Cerebellar nuclear complex (tissue), 1 donor: ENCODE measurements at places on chromosomes 7 and 10.

- no peak for DNase-seq
Measured at GRCh38 chr10:62853710-62854109, 37.5 kb upstream of the EGR2 start.

DNA sequence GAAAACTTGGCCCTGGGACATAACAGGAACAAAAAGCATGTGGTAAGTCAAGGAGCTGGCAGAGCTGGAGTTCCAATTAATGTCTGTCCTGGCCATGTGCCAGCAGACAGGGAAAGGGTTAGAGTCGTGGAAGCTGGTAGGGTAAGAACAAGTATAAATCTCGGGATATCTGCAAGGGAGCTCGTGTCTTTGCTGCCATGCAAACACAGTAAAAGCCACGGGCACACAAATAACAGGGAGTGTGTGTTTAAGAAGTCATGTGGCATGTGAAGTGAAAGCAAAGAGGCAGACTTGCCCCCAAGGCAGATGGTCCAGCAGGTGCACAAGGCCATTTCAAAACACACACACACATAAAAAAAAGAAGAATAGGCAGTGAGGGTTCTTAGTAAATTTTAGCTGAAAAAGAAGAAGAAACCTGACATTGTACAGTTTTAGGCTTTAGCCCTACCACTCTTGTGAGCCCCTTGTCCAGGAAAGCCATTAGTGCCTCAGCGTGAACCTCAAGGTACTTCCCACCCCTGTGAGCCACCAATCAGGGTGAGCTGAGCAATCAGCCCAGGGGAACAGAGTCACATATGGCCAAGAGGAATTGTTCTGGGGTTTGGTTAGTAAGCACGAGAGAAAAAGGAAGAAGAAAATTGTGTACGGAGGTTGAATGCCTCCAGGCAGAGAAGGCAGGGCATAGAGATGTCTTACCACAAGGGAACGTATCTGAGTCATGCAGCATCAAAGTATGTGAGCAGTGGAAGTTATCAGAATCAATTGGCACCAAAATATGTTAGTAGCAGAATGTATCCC, 32.8 kb upstream of the ARHGAP12 start:
- no peak for DNase-seq

DNA sequence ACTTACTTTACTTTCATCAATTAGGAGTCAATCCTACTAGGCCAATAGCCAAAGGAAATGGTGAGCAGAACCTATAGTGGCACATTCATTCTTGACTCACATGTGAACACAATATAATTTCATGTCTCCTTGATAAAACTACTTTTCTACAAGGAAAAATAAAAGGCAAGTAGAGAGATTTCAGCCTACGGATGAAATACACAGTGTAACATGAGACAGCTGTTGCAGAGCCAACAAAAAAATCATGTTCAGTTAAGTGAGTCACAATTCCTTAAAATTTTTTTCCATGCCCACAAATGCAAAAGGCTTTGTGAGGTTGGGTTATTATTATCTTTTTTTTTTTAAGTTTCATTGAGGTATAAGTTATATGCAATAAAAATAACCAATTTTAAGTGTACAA, 54.8 kb downstream of the GPR141 start:
- DNase-seq = no peak

- DNase-seq = no peak
Measured at GRCh38 chr7:17497136-17497535, 198.7 kb downstream of the AHR start.

- no peak for DNase-seq
Measured at GRCh38 chr7:116933465-116933864, 19.8 kb upstream of the ST7 start.

GRCh38 chr10:77448226-77448625, 189.4 kb downstream of the KCNMA1 start:
- DNase-seq = no peak

DNA sequence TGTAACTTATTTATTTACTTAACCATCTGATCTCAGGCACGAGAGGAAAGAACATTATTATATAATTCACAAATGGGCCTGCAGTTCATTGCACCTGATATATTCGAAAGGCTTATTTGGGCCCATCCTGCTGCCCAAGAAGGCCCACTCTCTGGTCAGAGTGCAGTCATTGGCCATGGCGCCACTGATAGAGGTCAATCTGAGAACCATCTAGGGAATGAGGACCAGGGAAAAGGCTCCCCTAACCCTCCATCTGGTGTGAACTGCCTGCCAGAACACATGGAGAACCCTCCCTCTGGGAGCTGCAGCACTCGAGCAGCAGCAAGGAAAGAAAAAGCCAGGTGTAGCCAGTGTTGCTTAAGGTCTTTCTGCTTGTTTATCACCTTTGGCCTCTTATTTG, 136.6 kb downstream of the REEP3 start:
- DNase-seq = no peak

GRCh38 chr7:18450019-18450418, 45.5 kb upstream of the HDAC9 start:
- no peak for DNase-seq
